ENCODE measurements at places on chromosomes 5 and 9.

- DNase-seq, result no peak
Measured at GRCh38 chr9:79369676-79370075, 202.1 kb upstream of the TLE4 start.

GRCh38 chr5:29321591-29321990 is 1871.9 kb upstream of the CDH6 start:
- DNase-seq, result no peak

GRCh38 chr5:74673011-74673790 is 11.8 kb upstream of the HEXB start:
- no peak for DNase-seq

- DNase-seq, result no peak
Measured at GRCh38 chr9:124286292-124286931, 28.7 kb downstream of the NEK6 start.

GRCh38 chr5:131953969-131954368 is 8.5 kb upstream of the MEIKIN start:
- DNase-seq, result no peak
